CD8-positive, alpha-beta T cell (primary cell): ENCODE measurements at places on chromosomes 4 and X.

DNA sequence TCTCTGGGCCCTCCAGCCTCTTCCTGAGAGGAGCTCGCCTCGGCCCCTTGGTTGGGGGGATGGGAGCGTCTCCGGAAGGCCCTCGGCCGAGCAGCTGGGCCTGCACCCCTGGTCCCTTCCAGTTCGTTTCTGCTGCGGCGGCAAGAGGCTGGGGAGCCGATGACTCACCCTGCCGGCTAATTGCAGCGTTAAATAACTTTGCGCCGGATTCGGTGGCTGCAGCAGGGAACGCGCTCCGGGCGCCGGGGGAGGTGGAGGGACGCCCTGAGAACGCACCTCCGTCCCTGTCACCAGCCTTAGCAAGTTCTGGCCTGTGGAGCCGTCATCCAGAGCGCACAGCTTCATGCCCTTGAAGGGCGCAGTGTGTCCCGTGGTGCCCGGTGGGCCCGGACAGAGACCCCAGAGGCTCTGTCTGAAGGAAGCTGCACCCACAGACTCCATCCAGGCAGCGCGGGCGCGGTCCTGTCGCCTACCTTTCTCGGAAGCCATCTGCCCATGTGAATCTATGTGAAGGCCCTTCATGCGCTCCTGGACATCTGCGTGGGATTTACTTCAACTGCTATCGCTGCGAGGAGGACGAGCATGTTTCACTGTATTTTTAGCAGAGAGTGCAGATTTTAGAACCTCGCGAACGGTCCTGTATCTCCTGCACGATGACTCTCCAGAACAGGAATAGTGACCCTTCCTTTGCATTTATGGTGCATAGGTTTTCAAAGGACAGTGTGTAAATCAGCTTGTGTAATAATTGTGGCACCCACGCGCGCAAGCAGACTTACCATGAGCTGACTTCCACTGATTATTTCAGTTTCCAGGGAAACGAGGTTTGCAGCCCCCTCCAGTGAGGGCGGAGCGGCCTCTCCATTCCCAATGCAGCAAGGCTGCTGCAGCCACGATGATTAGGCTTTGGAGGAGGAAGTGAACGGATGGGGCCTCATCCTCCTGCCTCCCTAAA is 1.7 kb upstream of the TMEM271 start:
- no peak for DNase-seq

- DNase-seq: no peak
These were observed 1.4 kb downstream of the RWDD4 start for GRCh38 chr4:183657564-183657963.

- DNase-seq: no peak
These were observed 6.0 kb downstream of the DGKQ start for GRCh38 chr4:967113-968104.

DNA sequence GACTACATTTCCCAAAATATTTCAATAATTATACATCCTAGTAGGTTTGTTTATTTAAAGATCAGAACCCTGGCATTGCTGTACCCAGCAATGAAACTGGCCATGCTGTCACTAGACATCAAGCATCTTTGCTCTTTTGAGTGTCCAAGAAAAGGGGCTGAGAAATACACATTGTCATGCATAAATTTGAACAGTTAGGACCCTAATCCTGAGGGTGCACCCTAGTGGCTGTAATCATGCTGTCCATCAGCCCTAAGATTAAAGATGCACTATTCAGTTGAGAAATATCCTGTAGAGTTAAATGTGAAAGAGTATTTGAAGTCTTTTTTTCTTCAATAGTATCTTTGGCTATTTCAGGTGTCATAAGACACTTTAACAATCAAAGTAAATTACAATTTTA is 108.8 kb downstream of the NFKB1 start:
- DNase-seq: no peak

GRCh38 chrX:66018585-66019309 is 21.1 kb downstream of the VSIG4 start:
- DNase-seq: no peak

DNA sequence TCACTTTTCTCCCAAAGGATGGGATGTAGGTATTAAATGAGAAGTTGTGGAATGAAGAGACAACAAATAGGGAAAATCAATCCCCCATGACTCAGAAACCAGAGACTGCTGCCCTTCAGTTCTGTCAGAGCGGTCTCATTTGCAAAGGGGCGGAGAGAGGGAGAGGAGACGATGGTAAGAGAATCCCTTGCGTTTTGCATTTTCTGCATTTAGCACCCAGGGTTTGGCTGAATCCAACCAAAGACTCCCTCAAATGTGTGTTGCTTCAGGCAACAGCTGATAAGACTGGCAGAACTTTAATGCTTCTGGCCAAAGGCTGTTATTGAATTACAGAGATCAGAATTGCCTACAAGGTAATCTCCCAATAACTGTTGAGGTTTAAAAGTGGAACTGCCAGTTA is 230.2 kb downstream of the EVC2 start:
- no peak for DNase-seq

DNA sequence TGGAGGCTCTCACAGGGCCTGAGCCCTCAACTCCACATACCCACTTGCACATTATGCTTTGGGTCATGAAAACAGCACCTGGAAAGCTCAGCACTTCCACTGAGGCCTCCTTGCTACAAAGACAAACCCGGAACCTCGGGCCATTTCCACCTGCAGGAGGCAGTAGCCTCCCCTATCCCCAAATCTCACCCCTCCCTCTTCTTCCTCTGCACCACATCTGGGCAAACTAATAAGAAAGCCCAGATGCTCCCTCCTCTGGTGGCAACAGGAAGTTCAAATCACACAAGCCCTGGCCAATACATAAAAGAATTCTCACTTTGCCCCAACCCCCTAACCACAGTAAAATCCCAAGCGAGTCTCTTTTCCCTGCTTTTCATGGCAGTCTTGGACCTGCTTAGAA is 136.4 kb downstream of the MAPK10 start:
- DNase-seq: no peak

- no peak for DNase-seq
These were observed 143.3 kb upstream of the GUCY1A1 start for GRCh38 chr4:155523358-155523757.

DNA sequence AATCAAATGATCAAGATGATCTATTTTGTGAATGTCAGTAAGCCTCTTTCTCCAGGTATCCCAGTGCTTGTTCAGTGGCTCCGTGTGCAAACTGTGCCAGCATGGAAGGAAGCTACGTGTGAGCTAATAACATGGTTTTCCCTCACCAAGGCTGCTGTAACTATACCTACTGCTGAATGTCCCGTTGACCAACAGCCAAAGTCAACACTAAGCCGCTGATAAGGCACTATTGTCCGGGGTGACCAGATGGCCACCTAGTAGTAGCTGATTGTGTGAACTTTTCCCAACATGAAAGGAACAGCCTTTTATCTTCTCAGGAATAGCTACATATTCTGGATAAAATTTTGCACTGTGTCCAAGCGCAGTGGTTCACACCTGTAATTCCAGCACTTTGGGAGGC is 58.0 kb upstream of the ABCG2 start:
- DNase-seq: no peak

GRCh38 chr4:164116286-164116685 is 621.8 kb downstream of the TMA16 start:
- DNase-seq: no peak

DNA sequence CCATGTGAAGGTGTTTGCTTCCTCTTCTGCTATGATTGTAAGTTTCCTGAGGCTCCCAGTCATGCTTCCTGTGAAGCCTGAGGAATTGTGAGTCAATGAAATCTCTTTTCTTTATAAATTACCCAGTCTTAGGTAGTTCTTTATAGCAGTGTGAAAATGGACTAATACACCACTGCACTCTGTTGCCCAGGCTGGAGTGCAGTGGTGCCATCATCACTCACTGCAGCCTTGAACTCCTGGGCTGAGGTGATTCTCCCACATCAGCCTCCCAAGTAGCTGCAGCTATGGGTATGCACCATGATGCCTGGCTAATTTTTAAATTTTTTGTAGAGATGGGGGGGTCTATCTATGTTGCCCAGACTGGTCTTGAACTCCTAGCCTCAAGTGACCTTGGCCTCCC is 15.8 kb upstream of the IGFBP7 start:
- DNase-seq: no peak

DNA sequence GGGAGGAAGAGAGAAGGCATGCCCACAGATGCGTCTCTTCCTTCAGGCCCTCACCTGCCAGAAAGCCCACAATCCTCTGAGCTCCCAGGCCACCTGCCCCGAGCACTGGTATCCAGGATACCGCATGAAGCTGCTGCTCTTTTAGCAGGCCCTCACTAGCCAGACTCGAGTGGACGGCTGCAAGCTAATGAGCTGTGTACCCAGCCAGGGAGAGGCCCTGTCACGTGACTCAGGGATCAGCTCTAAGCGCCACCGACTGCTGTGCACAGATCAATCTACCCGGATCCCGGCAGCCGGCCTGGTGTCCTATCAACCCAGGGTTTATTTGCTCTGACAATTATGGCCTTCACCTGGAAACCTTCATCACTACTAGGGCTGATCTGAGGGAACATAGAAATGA is 39.0 kb downstream of the BCOR start:
- DNase-seq: no peak

GRCh38 chrX:148691456-148691855 is 191.0 kb downstream of the AFF2 start:
- no peak for DNase-seq

- no peak for DNase-seq
These were observed 107.7 kb upstream of the LRPAP1 start for GRCh38 chr4:3639613-3640586.

GRCh38 chr4:102196221-102196620 is 149.1 kb downstream of the SLC39A8 start:
- no peak for DNase-seq

GRCh38 chr4:128298852-128299251 is 11.2 kb upstream of the PGRMC2 start:
- DNase-seq: no peak

GRCh38 chrX:139862208-139862607 is 70.6 kb downstream of the ATP11C start:
- DNase-seq: no peak

- no peak for DNase-seq
These were observed 324.4 kb downstream of the CAMK2D start for GRCh38 chr4:113437129-113437528.

DNA sequence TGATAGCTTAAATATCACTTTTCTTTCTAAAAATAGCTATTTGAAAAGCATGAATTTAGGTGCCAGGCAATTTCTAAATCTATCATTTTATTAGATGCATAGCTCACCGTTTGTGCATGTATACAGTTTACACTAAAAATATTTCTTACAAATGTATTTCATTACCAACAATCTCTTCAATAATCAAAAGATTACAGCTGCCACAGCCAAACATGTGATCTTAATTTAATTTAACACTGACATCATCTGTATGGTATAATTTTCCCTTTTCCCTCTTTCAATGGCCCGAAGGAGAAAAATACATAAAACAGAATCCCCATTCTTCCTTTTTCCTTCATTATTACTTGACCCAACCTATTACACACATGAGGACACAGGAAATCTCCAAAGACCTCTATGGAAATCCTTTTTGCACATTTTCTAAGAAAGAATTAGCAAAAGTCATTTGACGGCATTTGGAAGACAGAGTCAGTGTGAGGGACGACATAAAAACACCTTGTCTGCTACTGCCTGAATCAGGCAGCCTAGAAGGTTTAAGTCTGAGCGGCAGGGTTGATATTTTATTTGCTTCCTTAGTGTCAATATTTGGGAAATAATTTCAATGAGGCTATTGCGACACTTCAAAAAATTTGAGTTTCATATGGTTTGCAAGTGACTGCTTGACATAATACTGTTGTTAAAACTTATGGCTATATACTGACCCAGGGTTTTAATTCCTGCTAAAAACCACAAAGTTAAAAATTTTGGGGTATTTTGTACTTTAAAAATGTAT is 111.2 kb downstream of the TTC29 start:
- no peak for DNase-seq
